ENCODE measurements at places on chromosomes 3 and 15.

- DNase-seq: no peak
These were observed 467 bp downstream of the PIF1 start for GRCh38 chr15:64824929-64825430.

- DNase-seq: no peak
These were observed 41.8 kb downstream of the IQCB1 start for GRCh38 chr3:121793078-121793477.

- DNase-seq: no peak
These were observed 68.2 kb downstream of the IQGAP1 start for GRCh38 chr15:90456236-90456635.

DNA sequence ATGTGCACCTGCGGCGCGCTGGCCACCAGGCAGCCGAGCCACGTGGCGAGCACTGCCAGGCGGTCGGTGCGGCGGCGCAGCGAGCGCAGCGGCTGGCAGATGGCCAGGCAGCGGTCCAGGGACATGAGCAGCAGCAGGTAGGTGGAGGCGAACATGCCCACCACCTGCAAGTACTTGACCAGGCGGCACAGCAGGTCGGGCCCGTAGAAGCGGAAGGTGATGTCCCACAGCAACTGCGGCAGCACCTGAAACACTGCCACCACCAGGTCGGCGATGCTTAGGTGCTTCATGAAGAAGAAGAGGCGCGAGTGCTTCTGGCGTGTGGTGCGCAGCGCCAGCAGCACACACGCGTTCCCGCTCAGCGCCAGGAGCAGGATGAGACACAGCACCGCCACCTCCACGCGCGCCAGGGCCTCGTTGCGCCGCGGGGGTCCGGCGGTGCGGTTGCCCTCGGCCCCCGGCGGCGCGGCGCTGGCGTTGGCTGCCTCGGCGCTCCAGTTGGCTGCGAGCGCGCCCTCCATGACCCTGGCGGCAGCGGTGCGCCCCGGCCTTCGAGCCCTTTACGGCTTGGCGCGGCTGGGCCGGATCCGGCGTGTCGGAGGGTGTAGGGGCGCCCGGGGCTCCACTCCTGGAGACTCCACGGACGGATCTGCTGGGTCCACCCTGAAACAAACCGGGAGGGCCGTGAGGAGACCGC, 1.6 kb downstream of the OXTR start:
- no peak for DNase-seq

- no peak for DNase-seq
These were observed 4.4 kb downstream of the PCOLCE2 start for GRCh38 chr3:142884531-142884930.

DNA sequence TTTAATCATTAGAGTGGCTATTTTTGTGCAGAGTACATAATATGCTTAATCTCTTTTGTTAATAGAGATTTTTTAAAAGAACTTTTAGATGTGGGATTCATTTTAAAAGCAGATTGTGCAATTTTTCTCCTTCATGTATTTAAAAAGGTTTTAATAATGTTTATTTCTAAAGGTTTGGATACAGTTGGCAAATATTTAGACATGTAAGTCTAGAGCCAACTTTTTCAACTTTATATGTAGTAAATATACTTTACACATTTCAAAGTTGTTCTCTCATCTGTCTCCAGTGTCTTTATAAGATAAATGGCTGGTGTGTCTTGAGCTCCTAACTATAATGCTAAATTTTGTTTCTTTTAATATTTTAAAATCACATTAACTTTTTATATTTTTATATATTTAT, 22.7 kb upstream of the GOLGA8B start:
- no peak for DNase-seq
